ENCODE measurements at places on chromosomes 11 and 22.

- no peak for DNase-seq
Measured at GRCh38 chr22:34804604-34805003, 261.4 kb upstream of the ISX start.

DNA sequence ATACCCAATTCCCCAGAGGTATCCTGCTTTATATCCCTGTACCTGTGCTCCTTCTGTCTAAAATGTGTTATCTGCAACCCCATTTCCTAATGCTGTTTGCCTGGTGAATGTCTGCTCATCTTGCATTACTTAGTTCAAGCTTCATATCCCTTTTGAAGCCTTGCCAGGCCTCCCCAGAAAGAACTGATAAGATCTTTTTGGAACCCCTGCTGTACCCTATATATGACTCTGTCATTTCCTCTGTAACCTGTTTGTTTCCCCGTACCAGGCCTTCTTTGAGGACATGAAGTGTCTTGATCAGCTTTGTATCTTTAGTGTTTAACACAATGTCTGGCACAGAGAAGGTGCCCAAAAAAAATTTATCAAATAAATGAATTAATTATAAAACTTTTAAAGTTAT, 77.6 kb downstream of the LIF start:
- DNase-seq, result no peak

GRCh38 chr11:33640730-33641371, 59.8 kb downstream of the C11orf91 start:
- DNase-seq, result no peak

GRCh38 chr22:31872209-31872608, 72.1 kb upstream of the YWHAH start:
- no peak for DNase-seq

DNA sequence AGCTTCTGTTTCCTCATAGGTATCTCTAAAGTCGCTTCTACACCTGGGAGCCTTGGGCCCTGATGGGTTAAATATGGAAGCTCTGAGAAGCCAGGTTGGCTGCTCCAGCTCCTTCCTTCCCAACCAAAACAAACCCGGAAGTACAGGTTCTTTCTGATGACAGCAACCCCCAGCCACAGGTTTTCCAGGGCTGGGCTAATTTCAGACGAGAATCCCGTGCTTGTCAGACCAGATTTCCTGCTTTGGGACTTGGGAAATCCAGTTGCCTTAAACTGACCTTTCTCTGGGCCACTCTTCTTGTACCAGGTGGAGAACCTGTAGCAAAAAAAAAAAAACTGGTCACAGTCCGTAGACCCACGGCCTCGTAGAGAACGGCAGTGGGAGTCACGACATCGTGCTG, 51.9 kb downstream of the RBX1 start:
- DNase-seq, result no peak

GRCh38 chr11:28466506-28466905, 358.3 kb downstream of the METTL15 start:
- DNase-seq, result no peak

DNA sequence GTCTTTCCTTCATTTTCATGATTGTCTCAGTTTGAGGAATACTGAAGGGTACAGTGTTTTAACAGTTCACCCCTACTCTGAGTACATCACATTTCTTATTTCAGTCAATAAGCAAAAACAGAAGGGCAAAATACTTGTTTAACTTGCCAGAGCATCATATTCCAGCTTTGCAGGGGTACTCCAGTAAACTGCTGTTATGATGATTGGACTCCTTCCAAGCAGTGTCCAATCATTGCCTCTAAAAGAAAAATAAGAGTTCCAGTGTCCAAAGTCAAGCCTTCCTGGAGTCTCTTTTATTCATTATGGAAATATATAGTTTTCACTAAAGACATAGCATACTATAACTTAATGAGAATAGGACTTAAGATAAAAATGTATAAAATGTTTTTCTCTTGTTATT, 105.1 kb downstream of the FANCF start:
- no peak for DNase-seq

DNA sequence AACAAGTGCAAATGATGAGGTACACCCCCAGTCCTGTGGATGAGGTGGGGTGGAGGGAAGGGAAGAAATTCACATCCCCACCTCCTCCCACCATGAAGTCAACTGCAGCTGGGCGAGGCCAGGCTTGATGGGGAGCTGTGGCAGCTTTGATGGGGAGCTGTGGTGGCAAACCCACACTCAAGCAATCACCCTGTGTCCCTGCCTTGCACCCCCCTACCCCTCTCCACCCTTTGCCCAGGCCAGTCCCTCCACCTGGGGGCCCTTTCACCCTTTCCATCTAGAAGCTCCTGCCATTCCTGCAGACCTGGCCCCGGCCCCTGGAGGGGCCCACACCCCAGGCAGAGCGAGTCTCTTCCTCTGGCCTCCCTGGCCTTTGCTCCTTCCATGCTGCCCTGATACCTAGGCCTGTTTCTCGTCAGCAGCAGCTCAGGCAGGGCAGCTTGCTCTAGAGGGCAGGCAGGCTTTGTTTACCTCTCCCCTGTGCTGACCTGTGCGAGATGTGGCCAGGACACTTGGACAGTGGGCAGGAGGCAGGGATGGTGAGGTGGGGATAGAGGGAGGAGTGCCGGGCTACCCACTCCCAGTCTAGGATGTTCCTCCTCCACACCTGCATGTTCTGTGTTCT, 4.5 kb upstream of the FGF3 start:
- DNase-seq, result no peak

DNA sequence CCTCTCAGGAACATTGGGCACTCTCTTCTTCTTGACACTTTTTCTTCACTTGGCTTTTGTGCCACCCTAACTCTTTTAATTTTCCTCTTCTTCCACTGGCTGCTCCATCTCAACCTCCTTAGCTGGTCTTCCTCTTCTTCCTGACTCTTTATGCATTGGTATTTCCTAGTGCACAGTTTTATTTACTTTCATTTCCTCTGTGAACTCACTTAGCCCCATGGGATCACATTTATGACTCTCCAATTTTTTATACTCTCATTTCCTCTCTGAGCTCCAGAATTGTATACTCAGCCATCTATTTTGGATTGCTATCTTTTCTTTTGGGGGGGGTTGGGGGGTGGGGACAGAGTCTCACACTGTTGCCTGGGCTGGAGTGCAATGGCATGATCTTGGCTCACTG, 38.5 kb upstream of the LARGE1 start:
- no peak for DNase-seq

DNA sequence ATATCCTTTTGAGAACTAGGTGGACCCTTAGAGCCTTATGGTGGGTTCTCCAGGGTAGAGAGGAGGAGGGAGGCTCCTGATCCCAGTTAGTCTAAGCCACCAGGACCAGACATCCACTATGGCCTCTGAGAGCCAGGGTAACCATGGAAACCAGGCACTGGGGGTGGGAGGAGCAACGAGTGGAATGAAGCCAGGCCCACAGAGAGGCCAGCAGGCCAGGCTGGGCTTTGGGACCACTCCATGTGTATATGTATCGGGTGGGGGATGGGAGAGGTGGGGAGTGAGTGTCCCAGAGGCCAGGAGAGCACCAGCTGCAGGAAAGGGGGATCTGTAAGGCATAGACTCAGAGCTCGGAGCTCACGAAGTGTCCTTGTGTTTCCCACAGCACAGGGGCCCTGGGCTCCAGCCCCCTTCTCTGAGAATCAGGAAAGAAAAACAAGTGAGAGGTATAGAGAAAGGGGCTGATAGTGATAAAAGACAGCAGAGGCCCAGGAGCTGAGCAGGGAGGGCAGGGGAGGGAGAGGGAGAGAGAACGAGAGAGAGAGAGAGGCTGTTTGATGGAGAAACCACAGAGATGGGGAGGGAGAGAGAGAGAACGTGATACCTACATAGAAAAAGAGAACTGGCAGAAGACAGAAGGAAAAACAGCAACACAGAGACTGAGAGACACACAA, 15.5 kb upstream of the TSPAN18 start:
- no peak for DNase-seq

DNA sequence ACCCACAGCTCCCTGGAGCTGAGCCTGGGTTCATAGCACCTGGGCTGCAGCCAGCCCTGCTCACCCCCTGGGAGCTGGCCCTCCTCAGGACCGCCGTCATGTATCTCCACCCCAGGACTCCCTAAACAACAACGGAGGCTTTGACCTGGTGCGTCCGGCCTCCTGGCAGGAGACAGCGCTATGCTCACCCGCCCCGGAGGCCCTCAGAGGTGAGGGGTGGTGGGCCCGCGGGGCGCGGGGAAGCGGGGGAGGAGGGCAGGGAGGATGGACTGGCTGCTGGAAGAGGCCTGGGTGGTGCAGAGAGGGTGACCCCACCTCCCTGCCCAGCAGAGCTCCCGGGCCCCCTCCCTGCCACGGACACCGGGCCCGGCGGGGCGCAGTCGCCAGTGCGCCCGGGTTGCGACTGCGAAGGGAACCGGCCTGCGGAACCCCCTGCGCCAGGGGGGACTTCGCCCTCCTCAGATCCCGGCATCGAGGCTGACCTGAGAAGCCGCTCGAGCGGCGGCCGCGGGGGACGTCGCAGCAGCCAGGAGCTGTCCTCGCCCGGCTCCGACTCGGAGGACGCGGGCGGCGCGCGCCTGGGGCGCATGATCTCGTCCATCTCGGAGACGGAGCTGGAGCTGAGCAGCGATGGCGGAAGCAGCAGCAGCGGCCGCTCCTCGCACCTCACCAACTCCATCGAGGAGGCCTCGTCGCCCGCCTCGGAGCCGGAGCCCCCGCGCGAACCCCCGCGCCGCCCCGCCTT, 3.1 kb downstream of the MAPK8IP2 start:
- DNase-seq, result no peak

- no peak for DNase-seq
Measured at GRCh38 chr11:63445118-63445517, 45.8 kb downstream of the PLAAT5 start.

GRCh38 chr11:58933661-58934060, 5.6 kb upstream of the GLYATL1 start:
- DNase-seq, result no peak

DNA sequence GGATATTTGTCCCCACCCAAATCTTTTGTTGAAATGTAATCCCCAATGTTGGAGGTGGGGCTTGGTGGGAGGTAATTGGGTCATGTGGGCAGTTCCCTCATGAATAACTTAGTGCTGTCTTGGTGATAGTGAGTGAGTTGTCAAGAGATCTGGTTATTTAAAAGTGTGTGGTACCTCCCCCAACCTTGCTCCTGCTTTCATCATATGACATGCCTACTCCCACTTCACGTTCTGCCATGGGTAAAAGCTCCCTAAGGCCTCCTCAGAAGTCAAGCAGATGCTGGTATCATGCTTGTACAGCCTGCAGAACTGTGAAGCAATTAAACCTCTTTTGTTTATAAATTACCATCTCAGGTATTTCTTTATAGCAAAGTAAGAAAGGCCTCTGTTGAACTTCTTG, 30.6 kb downstream of the AAMDC start:
- no peak for DNase-seq

GRCh38 chr11:117045196-117045595, 53.0 kb downstream of the SIK3 start:
- no peak for DNase-seq

- no peak for DNase-seq
Measured at GRCh38 chr11:109023036-109023435, 358.2 kb downstream of the DDX10 start.

GRCh38 chr11:64864135-64864472, 14.3 kb downstream of the EHD1 start:
- no peak for DNase-seq

- DNase-seq, result no peak
Measured at GRCh38 chr11:123286761-123287160, 91.7 kb upstream of the CLMP start.

DNA sequence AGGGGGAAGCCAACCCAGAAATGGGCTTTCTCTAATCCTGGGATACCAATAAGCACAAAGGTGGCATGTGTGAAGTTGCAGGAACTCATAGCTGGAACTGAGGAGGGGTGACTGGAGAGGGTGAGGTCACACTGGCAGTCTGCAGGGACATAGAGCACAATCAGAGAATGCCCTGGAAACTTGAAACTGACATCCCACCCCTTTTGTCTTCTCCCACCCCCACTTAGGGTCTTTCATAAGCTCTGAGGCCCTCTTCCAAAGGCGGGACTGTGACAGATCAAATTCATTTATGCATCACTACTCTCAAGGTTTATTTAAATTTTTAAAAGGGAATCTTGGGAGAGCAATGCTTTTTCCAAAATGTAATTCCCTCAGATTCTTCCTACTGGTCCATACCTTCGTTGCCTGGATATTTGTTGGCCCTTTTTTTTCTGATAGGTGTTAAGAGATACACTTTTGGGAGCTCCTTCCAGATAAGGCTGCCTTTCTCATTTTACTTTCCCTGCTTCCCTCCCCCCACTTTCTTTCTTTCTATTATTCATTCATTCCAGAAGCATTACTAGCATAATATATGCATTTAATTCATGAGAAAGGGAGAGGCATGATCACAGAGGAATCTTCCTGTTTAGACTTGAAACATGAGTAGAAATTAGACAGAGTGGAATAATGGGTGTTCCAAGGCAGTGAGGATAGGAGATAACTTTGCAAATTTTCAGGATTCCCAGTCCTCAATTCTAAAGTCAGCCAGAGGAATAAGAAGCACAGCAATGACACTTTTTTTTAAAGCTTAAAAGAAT, 14.8 kb downstream of the OR51E2 start:
- no peak for DNase-seq

DNA sequence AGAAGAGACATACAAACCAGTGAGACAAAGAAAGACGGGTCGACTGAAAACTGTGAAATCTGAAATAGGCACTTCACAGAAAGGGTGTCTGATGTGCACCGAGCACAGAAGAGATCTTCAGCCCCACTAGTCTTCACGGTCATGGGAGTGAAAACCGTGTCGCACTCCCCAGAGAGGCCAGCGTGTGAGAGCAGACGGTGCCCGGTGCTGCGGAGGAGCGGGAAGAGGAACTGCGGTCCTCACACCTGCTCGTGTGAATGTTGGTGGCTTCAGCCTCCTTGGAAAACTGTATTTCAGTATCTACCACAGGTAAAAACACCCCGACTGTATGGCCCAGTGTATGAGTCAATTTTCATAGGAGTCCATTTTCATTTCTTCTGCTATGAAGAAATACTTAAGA, 382.9 kb downstream of the BRD1 start:
- no peak for DNase-seq

DNA sequence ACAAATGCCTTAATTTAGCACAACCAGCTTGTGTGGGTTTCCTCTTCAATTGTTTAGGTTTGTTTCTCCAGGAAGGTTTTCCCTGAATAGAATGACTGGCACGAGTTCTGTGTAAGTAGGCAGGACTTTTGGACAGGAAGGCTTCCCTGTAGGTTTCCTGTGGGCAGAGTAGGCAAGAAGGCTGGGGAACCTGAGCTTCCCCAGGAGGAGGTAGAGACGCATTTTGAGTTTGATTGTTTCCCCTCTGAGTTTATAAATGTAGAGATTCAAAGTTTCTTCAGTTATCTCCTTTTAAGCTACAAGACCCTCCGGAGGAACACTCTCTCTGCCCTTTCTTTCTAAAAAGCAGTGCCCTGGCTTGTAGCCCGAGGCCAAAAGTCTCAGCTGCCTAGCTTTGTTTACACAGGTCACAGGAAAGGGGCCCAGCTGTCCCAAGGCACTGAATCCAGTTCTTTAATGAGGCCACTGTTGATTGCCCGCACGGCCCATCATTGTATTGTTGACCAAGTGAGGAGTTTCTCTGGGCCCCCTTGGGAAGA, 66.6 kb upstream of the RDX start:
- no peak for DNase-seq

- DNase-seq, result no peak
Measured at GRCh38 chr22:46761539-46762237, 762 bp upstream of the TBC1D22A start.

GRCh38 chr11:33712436-33712835, 11.8 kb upstream of the C11orf91 start:
- no peak for DNase-seq

GRCh38 chr22:50014655-50015401, 2.3 kb upstream of the IL17REL start:
- no peak for DNase-seq

GRCh38 chr11:35106595-35106994, 32.4 kb upstream of the CD44 start:
- DNase-seq, result no peak

All from activated naive CD8-positive, alpha-beta T cell treated with anti-CD3 and anti-CD28 coated beads for 36 hours (primary cell).